ENCODE measurements at places on chromosomes 4 and X. TPM values are rescaled to one million over a fixed set of nuclear protein-coding genes. Genes with fewer than 3 reads are reported as not detected.

PHOX2B gene
- not detected for total RNA-seq

LONRF3 gene
- total RNA-seq: 3.7 TPM

GLRA2 gene
- total RNA-seq: 1.0 TPM

SASH3 gene
- 2.6 TPM for total RNA-seq

PNCK gene
- total RNA-seq: not detected

SPANXN4 gene
- total RNA-seq: not detected

TRAPPC11 gene
- 41.8 TPM for total RNA-seq

MGARP gene
- not detected for total RNA-seq

NUP62CL gene
- total RNA-seq: 1.6 TPM

TMEM47 gene
- 54.8 TPM for total RNA-seq

REELD1 gene
- total RNA-seq: not detected

NKX3-2 gene
- total RNA-seq: under 0.01 TPM

IL13RA2 gene
- 1.0 TPM for total RNA-seq

KCNE5 gene
- 20.4 TPM for total RNA-seq

PDCL2 gene
- not detected for total RNA-seq

ZAR1 gene
- total RNA-seq: not detected

TRIM2 gene
- 21.4 TPM for total RNA-seq

DOK7 gene
- total RNA-seq: 9.9 TPM

LRAT gene
- total RNA-seq: under 0.01 TPM

FMR1NB gene
- not detected for total RNA-seq

VEGFD gene
- under 0.01 TPM for total RNA-seq

ELOVL6 gene
- total RNA-seq: 3.1 TPM

HPF1 gene
- 13.0 TPM for total RNA-seq

MAGEB6B gene
- total RNA-seq: not detected

RTL3 gene
- under 0.01 TPM for total RNA-seq

HS6ST2 gene
- 19.8 TPM for total RNA-seq

IL3RA gene
- total RNA-seq: 6.3 TPM

ODAPH gene
- total RNA-seq: not detected

CSAG3 gene
- not detected for total RNA-seq

STAP1 gene
- 0.52 TPM for total RNA-seq

TCEAL8 gene
- 99.2 TPM for total RNA-seq

DCAF12L1 gene
- total RNA-seq: 2.6 TPM

ATOH1 gene
- total RNA-seq: not detected

PNMA6A gene
- total RNA-seq: 3.7 TPM

SPANXB1 gene
- not detected for total RNA-seq

GLUD2 gene
- total RNA-seq: 3.7 TPM

TBC1D14 gene
- 40.2 TPM for total RNA-seq

RRH gene
- total RNA-seq: under 0.01 TPM

SOX3 gene
- not detected for total RNA-seq

UCP1 gene
- total RNA-seq: 1.0 TPM

DCLK2 gene
- total RNA-seq: 7.3 TPM

TECRL gene
- 27.1 TPM for total RNA-seq

STARD8 gene
- 8.9 TPM for total RNA-seq

UGT2A1 gene
- under 0.01 TPM for total RNA-seq

GABRB1 gene
- total RNA-seq: not detected

DUSP9 gene
- not detected for total RNA-seq

PABPC4L gene
- 8.4 TPM for total RNA-seq

DDX53 gene
- total RNA-seq: not detected
